ENCODE measurements at places on chromosomes 11 and 22.

- no peak for DNase-seq
Measured at GRCh38 chr11:12711496-12711895, 37.3 kb downstream of the TEAD1 start.

- no peak for DNase-seq
Measured at GRCh38 chr11:74551754-74552145, 40.6 kb upstream of the POLD3 start.

DNA sequence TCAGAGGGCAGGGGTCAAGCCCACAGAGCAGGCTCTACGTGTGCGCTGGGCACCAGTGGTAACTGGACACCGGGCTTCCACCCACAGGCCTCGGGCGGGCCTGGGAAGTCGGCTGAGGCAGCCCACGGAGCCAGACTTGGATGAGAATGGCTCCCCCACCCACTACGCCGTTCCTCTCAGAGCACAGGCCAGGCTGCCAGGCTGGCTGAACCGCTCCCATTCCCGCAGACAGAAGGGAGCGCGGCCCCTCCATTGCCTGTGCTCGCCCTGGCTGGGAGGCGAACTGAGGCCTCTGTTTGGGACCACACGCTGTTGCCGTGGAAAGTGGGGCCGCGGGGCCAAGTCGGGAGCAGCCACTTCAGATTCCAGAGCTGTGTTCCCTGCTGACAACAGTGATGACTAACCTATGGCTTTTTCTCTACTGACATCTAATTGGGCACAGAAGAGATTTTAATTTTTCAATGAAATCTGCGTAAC lies 63.9 kb downstream of the MYH9 start:
- no peak for DNase-seq

GRCh38 chr22:38171927-38172831 lies 9.5 kb downstream of the PLA2G6 start:
- no peak for DNase-seq

DNA sequence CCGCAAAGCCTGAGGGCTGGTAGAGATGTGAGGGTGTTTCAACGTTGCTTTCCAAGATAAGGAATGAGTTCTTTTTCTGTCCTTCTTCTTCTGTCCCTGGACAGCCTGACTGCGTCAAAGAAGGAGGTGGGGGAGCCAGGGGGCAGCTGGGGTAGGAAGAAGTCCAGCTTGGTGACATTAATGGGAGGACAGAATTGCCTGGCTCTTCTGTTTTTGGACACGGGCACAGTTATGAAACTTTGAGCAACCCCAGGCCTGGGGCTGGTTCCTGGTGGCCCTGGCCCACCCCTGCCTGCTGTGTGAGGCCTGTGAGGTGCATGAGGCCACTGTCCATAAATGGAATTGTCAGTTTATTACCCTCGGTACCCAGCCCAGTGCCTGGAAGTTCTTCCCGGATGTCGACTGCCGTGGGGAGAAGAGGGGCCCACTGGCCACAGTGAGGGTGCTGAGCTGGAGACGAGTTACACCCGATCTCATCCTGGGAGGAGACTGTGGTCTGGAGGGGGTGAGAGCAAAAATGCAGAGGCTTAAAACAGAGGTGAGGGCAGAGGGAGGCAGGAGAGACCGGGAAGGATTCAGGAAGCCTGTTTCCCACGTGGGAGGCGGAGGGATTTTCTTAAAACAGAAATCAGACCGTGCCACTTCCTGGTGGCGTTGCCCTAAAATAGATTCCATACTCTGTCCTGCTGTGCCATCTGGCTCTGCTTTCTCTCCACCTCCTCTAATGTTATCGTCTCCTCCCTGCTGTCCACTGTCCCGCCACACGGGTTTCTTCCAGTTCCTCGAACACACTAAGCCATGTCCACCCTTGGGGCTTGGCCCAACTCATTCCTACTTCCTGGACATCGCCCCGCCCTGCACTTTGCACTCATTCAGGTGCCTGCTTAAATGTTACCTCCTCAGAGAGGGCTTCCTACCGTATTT lies 59.7 kb upstream of the RASD2 start:
- DNase-seq = no peak

GRCh38 chr22:25753252-25753651 lies 11.3 kb downstream of the MYO18B start:
- no peak for DNase-seq

- no peak for DNase-seq
Measured at GRCh38 chr11:100667449-100667848, 19.6 kb upstream of the ARHGAP42 start.

DNA sequence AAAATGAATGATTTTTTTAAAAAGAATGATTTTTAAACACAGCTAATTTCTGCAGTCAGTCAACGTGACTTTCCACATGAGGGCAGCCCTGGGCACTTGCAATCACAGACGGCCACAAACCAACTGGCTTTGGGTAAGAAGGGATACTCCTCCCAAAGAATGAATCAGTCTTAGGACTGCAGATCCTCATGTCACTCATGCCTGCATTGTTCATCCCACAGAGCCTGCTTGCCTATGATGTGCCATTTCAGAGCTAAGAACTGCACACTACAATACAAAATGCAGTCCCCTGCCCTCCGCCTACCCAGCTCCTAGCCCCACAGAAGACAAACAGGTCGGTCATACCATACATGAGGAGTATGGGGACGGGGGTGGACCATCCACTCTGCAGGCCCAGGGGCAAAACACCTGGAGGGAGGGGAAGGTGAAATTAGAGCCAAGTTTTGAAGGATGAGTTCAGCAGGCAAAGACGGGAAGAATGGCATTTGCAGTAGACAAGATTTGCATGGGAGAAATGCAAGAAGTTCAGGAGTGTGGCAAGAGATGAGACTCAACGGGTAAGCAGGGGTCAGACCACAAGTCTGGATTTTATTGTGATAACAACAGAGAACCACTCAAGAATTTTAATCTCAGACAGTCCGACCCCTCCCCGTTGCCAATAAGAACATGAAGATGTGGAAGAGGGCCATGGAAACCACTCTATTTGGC lies 24.7 kb downstream of the PACSIN2 start:
- DNase-seq = no peak

GRCh38 chr22:43969989-43970755 lies 14.9 kb downstream of the SAMM50 start:
- no peak for DNase-seq

GRCh38 chr11:71115770-71116692 lies 136.3 kb downstream of the SHANK2 start:
- DNase-seq = no peak

GRCh38 chr11:61834278-61835048 lies 6.4 kb downstream of the FADS2 start:
- DNase-seq = peak; percentile 10

DNA sequence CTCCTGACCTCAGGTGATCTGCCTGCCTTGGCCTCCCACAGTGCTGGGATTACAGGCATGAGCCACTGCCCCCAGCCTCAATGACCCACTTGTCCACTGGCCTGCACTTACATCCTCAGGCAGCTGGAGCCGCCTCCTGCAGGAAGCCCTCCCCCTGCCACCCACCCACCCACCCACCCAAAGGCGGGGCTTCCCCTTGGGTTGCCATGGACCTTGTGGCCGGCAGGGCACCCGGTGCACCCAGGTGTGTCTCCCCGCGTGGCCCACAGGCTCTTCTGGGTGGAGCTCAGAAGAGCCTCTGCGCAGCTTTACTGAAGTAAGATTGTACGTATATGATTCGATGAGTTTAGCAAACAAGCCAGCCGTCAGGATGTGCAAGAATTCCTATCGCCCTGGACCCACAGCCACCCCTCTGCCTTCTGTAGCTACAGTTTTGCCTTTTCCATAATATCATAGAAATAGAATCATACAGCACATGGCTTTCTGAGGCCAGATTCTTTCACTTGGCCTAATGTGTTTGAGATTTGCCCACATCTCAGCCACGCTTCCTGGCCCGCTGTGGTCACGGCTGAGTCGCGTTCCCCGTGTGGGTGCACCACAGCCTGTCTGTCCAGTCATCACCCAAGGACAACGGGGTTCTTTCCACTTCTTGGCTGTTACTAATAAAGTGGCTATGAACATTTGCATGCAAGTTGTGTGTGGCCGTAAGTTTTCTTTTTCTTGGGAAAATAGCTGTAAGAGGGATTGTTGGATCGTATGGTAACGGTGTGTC lies 5.3 kb upstream of the BRSK2 start:
- no peak for DNase-seq

GRCh38 chr11:94134651-94135512 lies 6.2 kb downstream of the PANX1 start:
- DNase-seq = no peak

DNA sequence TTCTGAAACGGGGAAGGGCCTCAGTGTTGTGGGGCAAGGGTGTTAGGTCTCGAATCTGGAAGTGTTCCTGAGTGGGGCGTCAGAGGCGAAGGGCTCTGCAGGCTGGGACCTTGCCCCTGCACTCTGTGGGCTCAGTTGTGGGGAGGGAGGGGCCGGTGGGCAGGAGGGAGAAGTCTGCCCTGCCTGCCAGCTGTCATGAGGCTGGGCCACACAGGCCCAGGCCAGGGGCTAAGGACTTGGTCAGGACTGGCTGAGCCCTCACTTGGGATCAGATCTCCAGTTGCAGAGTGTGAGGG lies at the start of gene CRACR2B:
Gene CRACR2B, plus strand, starts transcription at position 23 of the 296 bp plus-strand sequence. CDS start 689 bp downstream, outside the sequence.
- no peak for DNase-seq

DNA sequence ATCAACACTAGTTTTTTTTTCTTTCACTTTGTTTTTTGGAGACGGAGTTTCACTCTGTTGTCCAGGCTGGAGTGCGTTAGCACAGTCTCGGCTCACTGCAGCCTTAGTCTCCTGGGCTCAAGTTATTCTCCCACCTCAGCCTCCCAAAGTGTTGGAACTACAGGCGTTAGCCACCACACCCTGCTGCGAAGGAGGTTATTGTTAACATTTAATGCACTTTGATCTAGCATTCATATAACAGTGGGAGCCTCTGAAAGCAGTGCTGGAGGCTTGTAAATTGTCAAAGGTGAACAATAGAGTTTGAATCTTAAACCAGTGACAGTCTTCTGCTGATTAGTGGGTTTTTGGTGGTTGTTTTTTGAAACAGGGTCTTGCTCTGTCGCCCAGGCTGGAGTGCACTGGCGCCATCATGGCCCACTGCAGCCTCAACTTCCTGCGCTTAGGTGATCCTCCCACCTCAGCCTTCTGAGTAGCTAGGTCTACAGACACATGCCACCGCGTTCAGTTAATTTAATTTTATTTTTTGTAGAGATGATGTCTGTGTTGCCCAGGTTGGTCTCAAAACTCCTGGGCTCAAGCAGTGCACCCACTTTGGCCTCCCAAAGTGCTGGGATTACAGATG lies 96.9 kb upstream of the HORMAD2 start:
- DNase-seq = no peak

DNA sequence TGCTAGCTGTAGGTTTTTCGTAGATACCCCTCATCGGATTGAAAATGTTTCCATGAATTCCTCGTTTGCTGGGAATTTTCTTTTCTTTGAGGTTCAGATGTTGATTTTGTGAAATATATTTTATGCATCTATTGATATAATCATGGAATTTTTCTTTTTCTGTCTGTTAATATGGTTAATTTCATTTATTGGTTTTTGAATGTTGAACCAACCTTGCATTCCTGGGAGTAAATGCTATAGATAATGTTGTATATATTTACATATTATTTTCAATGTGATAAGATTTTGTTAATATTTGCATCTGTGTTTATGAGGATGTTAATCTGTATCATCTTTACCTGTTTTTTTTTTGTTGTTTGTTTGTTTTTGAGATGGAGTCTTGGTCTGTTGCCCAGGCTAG lies 10.6 kb upstream of the NDUFA6 start:
- no peak for DNase-seq

DNA sequence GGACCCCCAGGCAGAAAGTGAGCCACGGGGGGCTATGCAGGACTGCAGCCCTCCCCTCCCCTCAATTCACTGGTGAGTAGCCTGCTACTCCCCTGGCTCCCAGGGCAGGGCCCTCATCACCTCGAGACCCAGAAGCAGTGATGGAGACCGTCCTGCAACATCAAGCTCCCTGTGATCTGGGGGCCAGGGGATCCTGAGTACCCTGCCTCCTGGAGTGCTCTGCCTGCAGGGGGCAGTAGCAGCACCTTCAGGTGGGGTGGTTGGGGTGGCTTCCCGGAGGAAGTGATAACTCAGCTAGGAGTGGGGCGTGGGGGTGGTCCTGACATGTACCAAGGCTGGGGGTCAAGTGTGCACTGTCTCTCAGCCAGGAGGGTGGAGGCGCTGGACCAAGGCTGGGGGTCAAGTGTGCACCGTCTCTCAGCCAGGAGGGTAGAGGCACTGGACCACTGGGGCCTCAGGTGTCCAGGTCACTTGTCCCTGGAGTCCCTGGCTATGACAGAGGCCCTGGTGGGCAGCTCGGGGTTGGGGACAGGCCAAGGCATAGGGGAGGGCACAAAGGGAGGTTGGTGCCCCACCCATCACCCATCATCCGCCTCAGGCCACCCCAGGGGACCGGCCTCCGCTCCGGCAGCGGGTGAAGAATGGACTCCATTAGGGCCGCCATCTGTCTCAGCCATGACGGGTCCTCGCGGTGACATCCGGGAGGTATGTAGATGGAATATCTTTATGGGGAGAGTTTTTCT lies 9.4 kb downstream of the RTN4R start:
- DNase-seq = peak; percentile 21

- DNase-seq = peak; percentile 37
Measured at GRCh38 chr22:32796865-32797573, 4.5 kb upstream of the TIMP3 start.

DNA sequence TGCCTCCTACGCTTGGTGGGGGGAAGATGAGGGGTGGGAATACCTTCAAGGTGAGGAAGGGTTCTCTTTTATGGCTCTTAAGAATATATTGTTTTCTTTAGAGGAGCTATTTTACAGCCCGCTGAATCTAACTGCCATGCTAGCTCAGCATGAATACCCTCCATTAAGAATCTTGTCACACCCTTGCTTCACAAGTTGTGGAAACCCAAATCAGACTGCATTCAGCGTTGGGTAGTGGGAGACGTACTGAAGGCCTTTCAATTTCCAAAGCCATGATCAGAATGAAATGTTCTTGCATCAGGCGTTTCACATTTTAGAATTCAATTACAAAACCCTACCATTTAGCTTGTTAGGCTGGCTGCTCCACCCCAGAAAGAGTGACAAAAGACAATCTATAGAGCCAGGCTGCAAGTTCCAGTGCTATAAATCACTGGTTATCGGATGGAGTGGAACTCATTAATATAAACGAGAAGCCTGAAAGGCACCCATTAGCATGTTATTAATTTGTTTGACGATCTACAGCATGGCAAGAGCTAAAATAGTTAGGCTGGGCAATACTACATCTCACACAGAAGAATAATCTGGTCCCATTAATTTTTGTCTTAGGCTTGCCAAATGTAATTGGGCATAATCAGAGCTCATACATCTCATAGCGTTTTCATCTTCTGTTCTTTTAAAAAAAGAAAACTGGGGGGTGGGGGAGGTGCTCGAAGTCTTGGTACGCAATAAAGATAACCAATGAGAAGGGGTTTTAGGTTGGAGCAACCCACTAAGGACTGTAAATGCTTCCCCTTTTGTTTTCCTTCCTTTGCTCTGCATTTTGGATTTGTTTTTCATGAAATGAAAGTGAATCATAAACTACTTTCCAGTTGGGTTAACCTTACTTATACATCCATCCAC lies 57.5 kb downstream of the ABTB2 start:
- no peak for DNase-seq

GRCh38 chr22:30232716-30233218 lies 13.8 kb downstream of the LIF start:
- DNase-seq = no peak

- peak; percentile 22 for DNase-seq
Measured at GRCh38 chr11:111422494-111423249, 43.6 kb upstream of the POU2AF1 start.

All from activated naive CD4-positive, alpha-beta T cell (primary cell).